Globus pallidus (tissue), 1 donor: ENCODE measurements at places on chromosomes 6 and 20.

DNA sequence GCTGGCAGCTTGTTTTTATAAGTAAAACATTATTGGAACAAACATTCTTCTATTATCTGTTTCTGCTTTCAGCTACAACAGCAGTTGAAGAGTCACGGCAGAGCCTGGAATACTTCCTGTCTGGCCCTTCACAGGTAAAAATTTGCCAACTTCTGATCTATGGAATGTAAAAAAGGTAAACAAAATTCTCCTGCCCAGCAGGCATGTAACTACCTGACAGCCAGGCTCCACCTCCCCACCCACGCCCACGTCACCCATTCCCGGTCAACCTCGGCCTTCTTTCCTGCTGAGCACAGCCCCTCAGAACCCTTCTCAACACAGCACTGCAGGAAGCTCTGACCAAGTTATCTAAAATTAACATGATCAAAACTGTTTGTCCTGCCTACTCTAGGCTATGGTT is 166.0 kb downstream of the DLL1 start:
- no peak for DNase-seq

- DNase-seq: no peak
Measured at GRCh38 chr6:55239099-55239498, 64.8 kb downstream of the HCRTR2 start.

DNA sequence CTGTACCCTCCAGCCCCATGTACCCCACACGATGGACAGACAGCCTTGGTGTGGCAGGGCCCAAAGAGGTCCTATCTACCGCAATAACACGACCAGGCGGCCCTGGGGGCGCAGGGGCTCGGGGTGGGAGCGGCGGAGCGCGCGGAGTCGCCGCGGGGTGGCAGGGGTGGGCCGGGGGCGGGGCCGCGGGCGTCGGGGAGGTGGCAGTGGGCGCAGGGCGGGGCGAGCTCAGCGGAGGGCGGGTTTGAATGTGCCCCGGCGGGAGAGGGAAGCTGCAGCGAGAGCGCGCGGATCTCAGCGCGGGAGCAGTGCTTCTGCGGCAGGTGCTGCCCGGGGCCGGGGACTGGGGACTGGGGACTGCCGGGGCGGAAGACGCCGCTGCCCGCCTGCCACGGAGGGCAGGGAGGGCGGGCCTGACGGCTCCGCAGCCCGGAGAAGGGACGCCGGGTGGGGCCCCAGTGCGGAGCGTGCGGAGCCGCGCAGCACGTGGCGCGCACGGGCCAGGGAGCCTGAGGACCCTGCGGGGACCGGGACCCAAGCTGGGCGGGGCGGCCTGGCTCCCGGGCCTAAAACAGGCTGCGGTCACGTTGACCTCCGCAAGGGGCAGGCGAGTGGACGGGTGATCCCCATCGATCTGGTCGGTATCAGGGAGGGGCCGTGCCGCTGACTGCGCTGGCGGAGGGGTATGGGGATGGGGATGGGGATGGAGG is at the start of gene SLC29A1:
TSS of gene SLC29A1 (plus strand) at position 277 of the 710 bp plus-strand sequence. CDS start 3,719 bp downstream, outside the sequence.
- DNase-seq: peak; percentile 55

- DNase-seq: no peak
Measured at GRCh38 chr6:46350714-46351113, 140.5 kb downstream of the RCAN2 start.

DNA sequence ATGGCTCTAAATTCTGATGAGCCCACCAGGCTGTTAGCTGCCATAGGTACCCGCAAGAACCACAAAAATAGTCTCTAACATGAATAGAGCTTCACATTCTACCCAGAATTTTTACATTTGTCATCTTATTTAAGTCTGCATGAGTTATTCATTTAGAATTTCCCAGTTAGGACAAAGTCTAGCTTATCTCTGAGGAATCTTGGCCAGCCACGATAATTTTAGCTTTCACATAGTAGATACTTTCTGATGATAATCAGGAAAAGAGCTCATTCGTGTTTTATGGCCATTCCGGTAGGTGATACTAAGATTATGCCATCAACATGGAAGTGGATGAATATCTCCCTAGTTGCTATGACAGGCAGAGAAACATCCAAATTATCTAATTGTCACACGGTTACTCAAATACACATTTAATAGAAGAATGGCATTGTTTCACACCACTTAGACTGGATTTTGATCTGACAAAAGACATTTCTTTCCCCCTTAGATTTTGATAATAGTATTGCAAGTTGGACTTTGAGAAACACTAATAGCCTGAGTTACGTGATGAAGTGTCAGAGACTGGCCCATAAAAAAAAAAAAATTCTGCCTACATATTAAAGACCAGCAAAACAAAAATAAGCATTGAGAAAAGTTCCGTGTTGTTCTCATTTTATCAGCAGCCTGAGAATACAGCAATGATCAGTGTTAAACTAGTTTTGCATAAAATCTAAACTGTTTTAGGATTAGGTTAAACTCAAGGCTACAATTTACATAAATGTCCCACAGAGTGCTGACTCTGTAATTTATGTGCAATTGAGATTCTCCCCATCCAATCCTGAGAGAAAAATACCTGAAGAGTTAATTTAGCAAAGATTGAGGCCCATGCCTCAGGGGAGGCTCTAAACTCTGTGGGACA is 397.5 kb upstream of the ARID1B start:
- no peak for DNase-seq

- DNase-seq: no peak
Measured at GRCh38 chr6:155352130-155352420, 37.8 kb upstream of the TFB1M start.

DNA sequence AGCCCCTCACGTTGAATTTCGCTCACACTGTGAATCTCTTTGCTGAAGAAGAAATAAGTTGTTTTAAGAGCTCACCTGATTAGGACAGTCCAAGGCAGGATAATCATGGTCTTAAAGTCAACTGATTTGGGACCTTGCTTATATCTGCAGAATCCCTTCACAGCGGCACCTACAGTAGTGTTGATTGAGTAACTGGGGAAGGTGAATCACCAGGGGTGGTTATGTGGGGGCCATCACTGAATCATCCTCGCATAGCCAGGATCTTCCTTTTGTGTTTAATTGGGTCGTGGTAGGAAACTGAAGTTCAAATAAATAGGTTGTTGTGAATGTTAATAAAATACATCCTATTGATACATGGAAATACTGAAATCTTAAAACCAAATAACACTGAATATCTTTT is 20.2 kb upstream of the MICA start:
- DNase-seq: no peak

- DNase-seq: no peak
Measured at GRCh38 chr6:156883497-156884252, 106.5 kb downstream of the ARID1B start.

DNA sequence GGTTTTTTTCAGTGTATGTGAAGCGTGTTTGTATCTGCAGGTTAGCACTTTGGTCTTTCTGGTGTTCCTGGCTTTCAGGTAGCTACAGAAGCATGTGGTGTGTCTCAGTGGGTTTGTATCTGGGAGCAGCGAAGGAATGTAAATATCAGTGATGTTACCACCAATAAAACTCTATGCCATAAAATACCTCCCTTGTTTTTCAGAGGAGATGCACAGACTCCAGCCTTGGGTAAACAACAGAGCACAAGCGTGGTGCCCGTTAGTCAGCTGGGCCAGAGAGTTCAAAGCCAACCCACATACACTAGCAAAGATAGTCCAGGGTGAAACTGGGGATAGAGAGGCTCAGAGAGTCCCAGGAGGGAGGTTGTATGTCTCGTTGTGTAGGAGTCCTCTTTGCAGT is 393.8 kb downstream of the SMOC2 start:
- no peak for DNase-seq

DNA sequence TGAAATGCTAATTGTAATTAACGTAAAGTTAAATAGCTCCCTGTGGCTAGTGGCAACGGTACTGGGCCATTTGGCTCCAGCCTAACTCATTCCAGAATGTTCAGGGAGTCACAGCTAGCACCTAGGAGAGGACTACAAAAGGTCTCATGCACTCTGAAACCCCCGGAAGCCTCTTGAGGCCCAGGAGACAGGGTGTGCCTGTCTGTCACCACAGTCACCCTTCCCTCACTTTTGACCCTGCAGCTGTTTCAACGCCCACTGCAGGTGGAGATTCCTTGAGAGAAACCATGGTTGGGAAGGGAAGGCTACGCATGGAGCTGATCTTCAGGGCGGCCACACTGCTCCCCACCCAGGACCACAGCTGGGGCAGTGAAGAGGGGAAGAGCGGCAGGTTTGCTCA is 58.6 kb downstream of the SULF2 start:
- no peak for DNase-seq
